ENCODE measurements at places on chromosomes 3 and 15. TPM values are rescaled to one million over a fixed set of nuclear protein-coding genes. Genes with fewer than 3 reads are reported as not detected.

DNA sequence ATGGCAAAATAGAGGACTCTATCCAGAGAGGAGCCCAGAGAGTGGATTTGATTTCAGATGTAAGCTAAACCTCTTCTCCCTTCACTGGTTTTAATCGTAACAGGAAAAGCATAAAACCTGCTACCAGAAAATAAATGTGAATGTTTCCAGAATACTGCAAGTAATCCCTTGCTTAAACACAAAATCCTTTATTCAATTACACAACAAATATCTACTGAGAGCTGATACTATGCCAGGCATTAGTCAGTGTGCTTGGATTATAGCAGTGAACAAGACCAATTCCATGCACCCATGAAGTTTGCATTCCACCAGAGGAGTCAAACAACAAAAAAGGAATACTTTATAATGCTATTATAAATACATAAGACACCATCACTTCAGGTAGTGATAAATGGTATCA, 15.1 kb downstream of the AVEN start:
- no peaks in the 10 kb centered on the region for H3K4me1 ChIP-seq
- H3K4me3 ChIP-seq: no peak overlapping the region
- H3K36me3 ChIP-seq: no peaks in the 10 kb centered on the region
- no peak for DNase-seq

- no peaks in the 10 kb centered on the region for H3K27me3 ChIP-seq
- H3K27ac ChIP-seq: no peak overlapping the region
- no peaks in the 10 kb centered on the region for H3K4me1 ChIP-seq
- H3K36me3 ChIP-seq: no peaks in the 10 kb centered on the region
- no peak overlapping the region for H3K4me3 ChIP-seq
- no peak for DNase-seq
Observed at GRCh38 chr15:29835301-29835700, 13.0 kb upstream of the TJP1 start.

- H3K4me1 ChIP-seq: no peaks in the 10 kb centered on the region
- no peaks in the 10 kb centered on the region for H3K27me3 ChIP-seq
- H3K4me3 ChIP-seq: no peak overlapping the region
- no peak for DNase-seq
Observed at GRCh38 chr3:18743761-18744160, 318.6 kb upstream of the SATB1 start.

DNA sequence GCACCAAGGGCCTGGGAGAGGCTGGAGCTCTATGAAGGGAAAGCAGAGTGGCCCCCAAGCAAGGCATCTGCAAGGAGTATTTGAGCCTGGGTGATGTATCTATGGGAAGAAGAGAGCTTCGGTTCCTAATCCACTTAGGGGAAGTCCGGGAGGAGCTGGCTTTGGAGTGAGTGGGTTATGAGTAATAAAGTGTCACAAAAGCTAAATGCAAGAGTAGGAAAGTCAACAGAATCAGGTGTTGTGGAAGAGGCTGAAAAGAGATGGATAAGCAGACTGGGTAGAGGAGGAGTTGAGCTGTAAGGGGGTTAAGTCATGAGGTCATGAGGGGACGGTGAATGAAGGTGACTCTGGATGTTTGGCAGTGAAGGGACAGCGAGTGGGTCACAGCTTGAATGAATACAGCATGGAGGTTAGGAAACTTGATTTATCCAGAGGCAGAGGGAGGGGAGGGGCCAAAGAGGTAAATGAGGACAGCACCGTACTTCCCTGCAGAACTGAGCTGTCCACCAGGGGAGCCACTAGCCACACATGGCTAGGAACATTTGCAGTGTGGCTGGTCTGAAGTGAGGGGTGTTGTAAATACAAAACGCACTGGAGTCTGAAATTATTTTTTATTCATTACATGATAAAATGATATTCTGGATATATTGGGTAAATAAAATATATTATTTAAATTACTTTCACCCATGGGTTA, 83.3 kb downstream of the ADCY5 start:
- H3K27me3 ChIP-seq: peaks cover 5% of the 10 kb centered on the region
- no peak overlapping the region for H3K27ac ChIP-seq
- no peaks in the 10 kb centered on the region for H3K36me3 ChIP-seq
- no peaks in the 10 kb centered on the region for H3K4me1 ChIP-seq
- H3K4me3 ChIP-seq: no peak overlapping the region

Gene RASGRF1
- 0.73 TPM for total RNA-seq

GRCh38 chr15:44414001-44414400, 13.4 kb upstream of the CTDSPL2 start:
- no peaks in the 10 kb centered on the region for H3K36me3 ChIP-seq
- H3K27me3 ChIP-seq: no peaks in the 10 kb centered on the region
- no peak overlapping the region for H3K4me3 ChIP-seq
- no peaks in the 10 kb centered on the region for H3K4me1 ChIP-seq
- DNase-seq: no peak
- no peak overlapping the region for H3K27ac ChIP-seq

GRCh38 chr3:190252080-190252479, 70.2 kb downstream of the CLDN1 start:
- H3K36me3 ChIP-seq: no peaks in the 10 kb centered on the region
- no peaks in the 10 kb centered on the region for H3K27me3 ChIP-seq
- H3K4me3 ChIP-seq: no peak overlapping the region
- peak overlapping the region; percentile 32 for H3K27ac ChIP-seq

DNA sequence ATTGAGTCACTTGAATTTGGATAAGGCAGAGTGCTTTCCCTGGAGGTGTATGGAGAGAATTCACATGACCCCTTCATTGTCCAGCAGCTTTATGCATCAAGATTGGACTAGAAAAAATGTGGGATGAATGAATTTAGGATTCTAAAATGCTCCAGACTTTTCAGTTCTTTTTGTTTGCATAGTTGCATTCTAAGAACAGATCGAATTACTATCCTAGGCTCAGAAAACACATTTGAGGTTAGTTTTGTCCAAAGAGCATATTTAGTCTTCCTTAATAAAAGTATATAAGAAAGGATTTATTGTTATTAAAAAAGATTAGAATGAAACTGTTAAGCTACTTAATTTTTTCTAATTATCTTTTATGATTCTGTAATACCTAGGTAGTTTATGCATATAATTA, 127.4 kb downstream of the UBE2E2 start:
- H3K4me3 ChIP-seq: no peak overlapping the region
- H3K27ac ChIP-seq: no peak overlapping the region
- no peak for DNase-seq
- peaks cover 12% of the 10 kb centered on the region for H3K27me3 ChIP-seq
- no peaks in the 10 kb centered on the region for H3K4me1 ChIP-seq

- H3K27ac ChIP-seq: no peak overlapping the region
- H3K4me1 ChIP-seq: no peaks in the 10 kb centered on the region
- H3K36me3 ChIP-seq: no peaks in the 10 kb centered on the region
- DNase-seq: peak; percentile 4
Observed at GRCh38 chr15:48695088-48695826, 49.7 kb upstream of the FBN1 start.

Gene FBXL2
- 7.8 TPM for total RNA-seq

DNA sequence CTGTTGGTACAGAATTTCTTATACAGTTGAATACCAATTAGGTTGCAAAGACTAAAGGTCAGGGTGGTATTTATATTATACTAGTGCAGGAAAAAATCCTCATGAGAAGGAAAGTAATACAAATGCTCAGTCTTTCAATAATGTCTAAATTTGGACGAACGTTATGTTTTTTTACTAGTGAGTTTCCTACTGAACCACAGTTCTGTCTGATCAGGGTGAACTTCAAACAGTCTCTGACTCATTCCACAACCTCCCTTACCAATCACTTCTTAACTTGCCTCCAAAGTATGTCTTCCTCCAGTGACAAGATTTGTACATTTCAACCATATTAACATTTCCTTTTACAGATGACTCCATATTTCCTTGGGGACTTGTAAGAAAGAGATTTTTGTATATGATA, 3.4 kb downstream of the TMEM212 start:
- no peaks in the 10 kb centered on the region for H3K27me3 ChIP-seq
- no peak overlapping the region for H3K4me3 ChIP-seq
- H3K27ac ChIP-seq: no peak overlapping the region
- H3K4me1 ChIP-seq: no peaks in the 10 kb centered on the region

Gene MGLL
- total RNA-seq: 0.90 TPM

DNA sequence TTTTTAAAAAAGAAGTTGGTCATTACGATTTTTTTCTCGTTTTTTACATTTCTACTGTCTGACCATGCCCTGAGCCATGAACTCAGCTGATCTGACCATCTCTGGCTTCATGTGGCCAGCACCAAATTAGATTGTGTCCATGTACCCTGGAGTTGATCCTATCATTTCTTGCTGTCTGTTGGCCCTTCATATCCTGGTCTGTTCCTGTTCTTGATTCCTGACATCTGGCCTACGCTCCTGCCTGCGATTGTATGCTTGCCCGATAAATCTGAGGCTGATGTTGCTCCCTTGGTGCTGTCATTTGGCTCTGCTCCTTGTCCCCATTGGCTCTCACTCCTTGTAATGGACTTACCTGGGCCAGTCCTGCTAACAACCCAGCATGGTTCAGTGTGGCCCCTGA, 89.8 kb upstream of the IGSF10 start:
- H3K4me1 ChIP-seq: peaks cover 42% of the 10 kb centered on the region
- no peaks in the 10 kb centered on the region for H3K27me3 ChIP-seq
- no peak overlapping the region for H3K4me3 ChIP-seq
- no peaks in the 10 kb centered on the region for H3K36me3 ChIP-seq
- no peak for DNase-seq
- no peak overlapping the region for H3K27ac ChIP-seq

Gene NRROS
- 0.92 TPM for total RNA-seq

Gene SMCO1
- not detected for total RNA-seq

GRCh38 chr3:31968369-31968926, 12.6 kb downstream of the OSBPL10 start:
- peaks cover 13% of the 10 kb centered on the region for H3K4me1 ChIP-seq
- DNase-seq: peak; percentile 67
- no peak overlapping the region for H3K4me3 ChIP-seq
- H3K36me3 ChIP-seq: no peaks in the 10 kb centered on the region
- no peaks in the 10 kb centered on the region for H3K27me3 ChIP-seq

DNA sequence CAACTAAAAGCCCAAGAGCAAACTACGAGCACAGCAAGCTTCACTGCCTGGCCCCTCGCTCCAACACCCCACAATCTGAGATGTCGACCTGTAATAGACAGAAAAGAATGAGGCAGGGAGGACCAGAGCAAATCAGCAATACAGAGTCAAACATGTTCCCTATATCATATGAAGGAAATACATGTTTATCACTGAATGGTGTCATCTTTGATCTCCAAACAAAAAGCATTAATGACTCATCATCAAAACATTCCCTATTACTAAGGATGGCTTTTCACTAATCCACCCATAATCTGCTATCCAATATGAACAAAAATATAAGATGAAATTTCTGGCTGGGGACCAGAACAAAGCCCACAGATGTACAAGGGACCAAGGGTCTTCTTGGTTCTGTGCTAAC, 34.7 kb downstream of the MYO5A start:
- H3K27ac ChIP-seq: no peak overlapping the region
- peaks cover 6% of the 10 kb centered on the region for H3K4me1 ChIP-seq
- DNase-seq: peak; percentile 13
- H3K27me3 ChIP-seq: no peaks in the 10 kb centered on the region
- no peak overlapping the region for H3K4me3 ChIP-seq

Gene NR1I2
- not detected for total RNA-seq

DNA sequence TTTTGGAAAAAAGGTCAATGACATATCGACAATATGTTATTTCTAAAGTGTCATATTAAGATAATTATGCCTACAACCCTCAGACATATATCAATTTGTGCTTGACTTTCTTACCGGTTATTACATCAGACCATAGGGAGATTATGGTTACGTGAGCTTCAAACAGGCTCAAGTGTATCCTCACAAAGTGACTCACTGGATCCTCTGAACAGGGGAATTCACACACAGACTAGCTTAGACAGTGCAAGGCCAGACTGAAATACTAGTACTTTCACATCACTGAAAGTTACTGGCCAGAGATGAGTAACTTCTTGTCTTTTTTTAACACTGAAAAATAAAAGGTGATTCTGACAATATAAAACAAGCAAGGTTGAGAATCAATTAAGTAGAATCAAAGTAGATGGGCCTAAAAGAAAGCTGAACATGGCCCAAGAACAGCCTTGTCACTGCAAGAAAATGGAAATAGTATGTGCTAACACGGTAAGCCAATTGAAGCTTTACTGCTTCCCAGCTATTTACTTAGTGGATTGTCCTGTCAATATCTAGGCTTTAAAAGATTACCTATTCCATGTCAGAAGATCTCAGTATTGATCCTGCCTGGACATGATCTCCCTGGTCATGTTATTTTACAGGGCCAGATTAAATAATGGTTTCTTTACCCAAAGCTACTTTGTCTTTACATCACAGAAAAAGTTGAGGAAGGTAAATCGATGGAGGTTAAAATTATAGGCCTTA, 848.6 kb downstream of the ROBO1 start:
- H3K27me3 ChIP-seq: no peaks in the 10 kb centered on the region
- H3K4me1 ChIP-seq: peaks cover 52% of the 10 kb centered on the region
- H3K4me3 ChIP-seq: no peak overlapping the region
- peak; percentile 80 for DNase-seq

- H3K4me1 ChIP-seq: no peaks in the 10 kb centered on the region
- H3K4me3 ChIP-seq: no peak overlapping the region
- H3K36me3 ChIP-seq: peaks cover 29% of the 10 kb centered on the region
- H3K27ac ChIP-seq: no peak overlapping the region
Observed at GRCh38 chr3:44803298-44803697, 41.7 kb downstream of the KIF15 start.

DNA sequence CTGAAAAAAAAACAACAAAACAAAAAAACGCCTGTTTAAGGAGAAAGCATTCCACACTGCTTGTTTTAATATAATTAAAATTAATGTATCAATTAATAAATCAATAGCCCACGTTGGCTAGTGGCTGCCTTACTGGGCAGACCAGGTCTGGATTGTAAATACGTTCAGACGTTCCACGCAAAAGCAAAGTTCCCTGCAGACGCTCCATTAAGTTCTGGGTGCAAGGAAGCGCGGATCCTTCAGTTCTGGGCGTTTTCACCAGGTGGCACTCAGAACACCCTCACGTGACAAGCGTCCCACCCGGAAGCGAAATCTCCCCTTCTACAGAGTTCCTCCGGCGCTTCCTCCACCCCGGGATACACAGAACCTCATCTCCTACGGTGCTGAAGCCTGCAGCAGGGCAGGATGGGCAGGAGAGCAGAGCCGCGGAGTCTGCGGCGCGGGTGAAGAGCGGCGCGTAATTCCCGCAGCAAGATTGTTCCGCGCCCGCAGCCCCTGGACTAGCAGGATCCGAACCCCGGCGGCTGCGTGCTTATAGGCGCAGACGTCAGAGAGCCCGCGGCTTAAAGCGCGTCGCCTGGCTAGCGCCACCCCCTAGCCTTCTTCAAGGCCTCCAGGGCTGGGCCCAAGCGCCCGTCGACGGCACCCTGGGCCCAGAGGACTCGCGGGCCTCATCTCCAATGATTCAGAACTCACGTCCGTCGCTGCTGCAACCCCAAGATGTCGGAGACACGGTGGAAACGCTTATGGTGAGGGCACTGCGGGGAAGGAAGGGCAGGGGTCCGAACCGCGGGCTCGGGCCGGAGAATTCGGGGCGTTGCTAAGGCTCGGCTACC, at the start of gene SLC25A38:
SLC25A38 (plus strand) TSS at position 326 of the 836 bp plus-strand sequence; CDS start at position 681, 355 bp downstream.
- peak within 1 kb of the TSS; percentile 72 for H3K4me3 ChIP-seq
- peak within 1 kb of the TSS; percentile 81 for H3K27ac ChIP-seq
- peak; percentile 84 for DNase-seq
- H3K4me1 ChIP-seq: no peaks in the 10 kb centered on the region

Gene TM6SF1
- total RNA-seq: 1.8 TPM

Measured in A673 (cell line).